ENCODE measurements at places on chromosomes 16 and 17. TPM values are rescaled to one million over a fixed set of nuclear protein-coding genes. Genes with fewer than 3 reads are reported as not detected.

PTX4 gene
- not detected for total RNA-seq

CYBA gene
- 395 TPM for total RNA-seq

TMC7 gene
- not detected for total RNA-seq

EXOC3L1 gene
- total RNA-seq = not detected

NUBP1 gene
- 17.7 TPM for total RNA-seq

FMNL1 gene
- total RNA-seq = not detected

ZPBP2 gene
- 3.9 TPM for total RNA-seq

TPSD1 gene
- not detected for total RNA-seq

C16orf74 gene
- 13.3 TPM for total RNA-seq

CDH5 gene
- not detected for total RNA-seq

SNAI3 gene
- total RNA-seq = 1.4 TPM

JUP gene
- total RNA-seq = 102 TPM

GDPD3 gene
- total RNA-seq = 2.1 TPM

OTOA gene
- 0.07 TPM for total RNA-seq

DOC2A gene
- not detected for total RNA-seq

TAC4 gene
- total RNA-seq = not detected

EPN3 gene
- total RNA-seq = not detected

- DNase-seq = no peak
These were observed 952 bp downstream of the BMERB1 start for GRCh38 chr16:15435216-15435864.

DNA sequence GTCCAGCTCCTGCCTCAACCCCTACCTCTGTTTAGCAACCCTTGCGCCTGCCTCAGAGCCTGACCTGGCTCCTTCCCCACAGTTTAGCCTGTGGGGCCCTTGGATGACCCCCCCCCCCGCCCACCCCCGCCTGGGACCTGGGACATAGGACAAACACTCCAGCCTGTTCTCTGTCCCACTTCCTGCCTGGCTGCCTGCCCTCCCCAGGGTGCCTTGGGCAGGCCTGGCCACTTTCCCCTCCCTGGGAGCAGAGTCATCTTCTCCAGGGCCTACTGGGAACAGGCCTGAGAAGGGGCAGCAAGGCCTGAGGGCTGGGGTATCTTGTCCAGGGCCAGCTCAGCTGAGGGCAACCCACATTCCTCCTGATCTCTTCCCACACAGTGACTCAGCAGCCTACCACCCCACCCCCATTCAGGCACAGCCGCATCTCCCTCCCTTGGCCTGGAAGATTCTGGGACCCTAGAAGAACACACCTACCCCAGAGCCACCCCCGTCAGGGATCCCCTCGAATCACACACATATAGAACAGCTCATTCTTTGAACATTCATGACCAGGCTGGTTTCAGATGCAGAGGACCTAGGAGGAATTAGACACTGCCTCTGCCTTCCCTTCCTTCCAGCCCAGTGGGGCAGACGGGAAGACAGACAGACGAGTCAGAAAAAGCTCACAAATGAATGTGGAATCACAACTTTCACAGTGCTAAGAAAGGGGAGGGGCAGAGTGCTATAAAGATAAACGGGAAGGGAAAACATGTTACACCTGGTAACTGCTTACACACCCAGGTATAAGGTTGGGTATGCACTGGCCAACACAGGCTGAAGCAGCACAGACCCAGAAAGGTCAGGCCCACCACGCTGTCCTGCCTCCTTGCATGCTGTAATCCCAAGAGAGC is 6.0 kb downstream of the FHOD1 start:
- no peak for DNase-seq

GRCh38 chr17:43900858-43901754 is 6.2 kb downstream of the MPP2 start:
- no peak for DNase-seq

- peak; percentile 97 for DNase-seq
These were observed at the start of gene PMFBP1 for GRCh38 chr16:72172105-72173034. TSS of gene PMFBP1 (minus strand) at chr16:72172155. CDS start at chr16:72171208, 947 bp downstream.

DNA sequence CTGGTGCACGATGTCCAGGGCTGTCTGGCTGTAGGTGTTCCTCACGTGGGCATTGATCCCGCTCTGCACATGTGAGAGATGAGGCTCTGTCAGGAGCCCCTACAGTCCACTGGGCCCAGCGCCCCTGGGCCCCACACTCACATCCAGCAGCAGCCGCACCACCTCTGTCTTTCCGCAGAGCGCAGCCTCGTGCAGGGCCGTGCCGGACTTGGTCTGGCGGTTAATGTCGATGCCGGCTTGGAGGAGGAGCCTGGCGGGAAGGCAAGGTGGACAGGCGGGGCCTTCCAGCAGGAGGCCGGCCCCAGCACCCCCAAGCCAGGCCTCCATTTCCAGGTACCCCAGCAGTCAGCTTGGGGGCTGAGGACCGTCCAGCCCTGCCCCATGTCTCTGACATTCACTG is 9.2 kb downstream of the CASKIN1 start:
- no peak for DNase-seq

DNA sequence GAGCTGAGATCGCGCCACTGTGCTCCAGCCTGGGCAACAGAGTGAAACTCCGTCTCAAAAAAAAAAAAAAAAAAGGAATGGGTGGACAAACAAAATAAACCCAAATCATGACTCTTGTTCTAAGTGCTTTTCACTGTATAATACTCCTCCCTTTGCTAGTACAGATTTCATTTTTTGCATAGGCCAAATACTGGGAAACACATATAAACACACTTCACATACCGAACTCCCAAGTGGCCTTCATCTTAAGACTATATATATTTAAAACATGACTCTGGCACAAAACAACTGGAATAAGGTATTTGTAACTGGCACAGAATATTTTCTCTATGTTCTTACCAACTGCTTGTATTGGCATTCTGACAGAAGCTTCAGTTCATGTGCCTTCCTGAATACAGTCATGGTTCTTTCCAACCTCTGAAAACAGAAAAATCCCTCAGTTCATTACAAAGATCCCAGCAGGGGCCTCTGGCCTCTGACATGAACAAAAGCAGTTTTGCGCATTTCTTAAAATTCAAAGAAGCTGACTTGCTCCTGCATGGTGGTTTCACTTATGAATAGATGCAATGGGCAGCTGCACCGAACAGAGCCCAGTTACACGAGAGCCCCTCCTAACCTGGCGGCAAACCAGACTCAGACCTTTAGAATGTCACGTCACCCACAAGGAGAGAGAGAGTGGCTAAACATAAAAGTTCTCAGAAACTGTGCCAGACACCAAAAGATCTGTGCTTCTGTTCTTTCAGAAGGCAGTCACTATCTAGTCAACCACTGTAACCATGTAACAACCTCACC is 19.1 kb upstream of the COPRS start:
- DNase-seq = peak; percentile 17

GRCh38 chr17:17495536-17496188 is 533 bp downstream of the RASD1 start:
- no peak for DNase-seq

DNA sequence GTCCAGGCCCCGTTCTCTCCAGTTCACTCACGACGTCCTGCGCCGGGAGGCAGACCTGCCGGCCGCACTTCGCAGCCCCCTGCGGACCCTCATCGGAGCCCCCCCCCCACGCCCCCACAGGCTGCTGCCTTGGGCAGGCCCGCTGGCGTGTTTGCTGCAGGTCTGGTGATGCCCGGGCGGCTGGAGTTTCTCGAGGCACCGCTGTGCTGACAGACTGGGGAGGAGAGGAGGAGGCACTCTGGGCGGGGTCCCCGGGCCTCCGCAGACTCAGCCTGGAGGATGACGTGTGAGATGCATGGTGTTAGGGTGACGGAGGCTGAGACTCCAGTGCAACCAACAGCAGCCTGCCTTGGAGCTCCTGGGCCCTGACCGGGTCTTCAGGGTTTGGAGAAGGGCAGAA is 24.1 kb downstream of the BAIAP2 start:
- DNase-seq = no peak

- peak; percentile 89 for DNase-seq
These were observed 1.9 kb downstream of the CMC2 start for GRCh38 chr16:81004646-81005353.

DNA sequence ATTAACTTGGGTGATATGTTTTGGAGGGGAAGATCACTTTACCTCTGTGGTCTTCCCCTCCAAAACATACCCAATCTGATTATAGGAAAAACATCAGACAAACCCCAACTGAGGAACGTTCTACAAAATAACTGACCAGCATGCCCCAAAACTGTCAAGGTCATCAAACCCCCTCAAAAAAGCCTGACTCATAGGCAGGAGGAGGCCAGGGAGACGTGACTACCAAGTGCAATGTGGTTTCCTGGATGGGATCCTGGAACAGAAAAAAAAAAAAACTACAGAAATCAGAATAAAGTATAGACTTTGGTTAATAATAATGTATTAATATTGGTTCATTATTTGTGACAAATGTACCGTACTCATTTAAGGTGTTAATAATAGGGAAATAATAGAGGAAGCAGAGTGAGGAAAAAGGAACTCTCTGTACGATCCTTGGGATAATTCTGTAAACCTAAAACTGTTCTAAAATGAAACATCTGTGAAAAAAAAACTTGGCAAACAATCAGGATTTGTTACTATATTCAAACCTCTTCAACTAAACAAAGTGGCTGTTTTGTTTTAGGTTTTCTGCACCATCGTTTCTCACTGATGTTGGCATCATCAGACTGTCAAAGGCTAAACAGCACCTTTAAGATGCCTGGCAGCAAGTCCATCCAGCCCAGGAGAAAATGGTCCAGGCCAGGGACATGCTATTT is 266.7 kb upstream of the SDK2 start:
- no peak for DNase-seq

- DNase-seq = no peak
These were observed 9.8 kb downstream of the SLC7A6OS start for GRCh38 chr16:68300734-68301459.

DNA sequence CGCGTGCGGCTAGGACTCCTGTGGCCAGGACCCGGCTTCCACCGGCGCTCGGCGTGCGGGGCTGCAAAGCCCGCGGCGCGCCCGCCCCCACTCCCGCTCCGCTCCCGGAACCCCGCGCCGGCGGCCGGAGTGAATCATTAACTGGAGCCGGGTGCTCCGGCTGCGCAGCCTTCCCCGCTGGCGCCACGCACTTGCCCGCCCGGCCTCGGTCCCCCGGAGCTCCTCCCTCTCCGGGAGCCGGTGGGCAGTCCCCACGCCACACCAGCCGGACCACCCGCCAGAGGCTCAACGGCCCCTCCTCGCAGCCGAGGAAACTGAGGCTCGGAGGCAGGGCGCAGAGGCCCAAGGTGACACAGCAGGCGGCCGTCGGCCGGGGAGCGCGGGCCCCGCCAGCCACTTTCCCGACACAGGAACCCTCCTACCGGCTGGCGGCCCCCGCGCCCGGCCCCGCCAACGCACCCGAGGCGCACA is 580 bp downstream of the BCAR1 start:
- peak; percentile 58 for DNase-seq

GRCh38 chr17:29761040-29761761 is 138.5 kb upstream of the CORO6 start:
- DNase-seq = peak; percentile 95

- DNase-seq = peak; percentile 71
These were observed 3.6 kb downstream of the IRF8 start for GRCh38 chr16:85902366-85903155.

DNA sequence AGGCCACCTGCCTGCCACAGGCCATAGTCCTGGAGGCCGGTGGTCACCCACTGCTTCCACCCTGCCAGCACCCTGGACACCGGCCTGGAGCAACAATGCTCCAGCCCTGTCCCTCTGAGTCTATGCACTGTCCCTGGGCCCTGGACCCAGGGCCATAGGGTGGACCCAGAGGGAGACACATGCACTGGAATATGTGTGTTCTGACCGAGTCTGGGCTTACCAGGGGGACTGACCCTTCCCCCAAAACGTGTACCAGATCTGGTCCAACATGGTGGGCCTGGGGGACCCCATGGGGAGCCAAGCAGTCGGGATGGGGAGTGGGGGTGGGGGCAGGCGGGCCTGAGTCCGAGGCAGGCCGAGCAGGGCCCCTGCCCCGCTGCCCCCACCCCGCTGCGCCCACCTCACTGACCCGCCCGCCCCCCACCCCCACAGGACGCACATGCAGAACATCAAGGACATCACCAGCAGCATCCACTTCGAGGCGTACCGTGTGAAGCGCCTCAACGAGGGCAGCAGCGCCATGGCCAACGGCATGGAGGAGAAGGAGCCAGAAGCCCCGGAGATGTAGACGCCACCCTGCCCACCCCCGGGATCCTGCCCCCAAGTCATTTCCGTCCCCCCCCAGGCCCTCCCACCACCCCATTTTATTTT is 357.4 kb downstream of the SEC14L1 start:
- DNase-seq = no peak

- no peak for DNase-seq
These were observed 36.0 kb upstream of the MLKL start for GRCh38 chr16:74736531-74737157.

GRCh38 chr16:22898874-22899348 is 84.9 kb downstream of the HS3ST2 start:
- peak; percentile 89 for DNase-seq

DNA sequence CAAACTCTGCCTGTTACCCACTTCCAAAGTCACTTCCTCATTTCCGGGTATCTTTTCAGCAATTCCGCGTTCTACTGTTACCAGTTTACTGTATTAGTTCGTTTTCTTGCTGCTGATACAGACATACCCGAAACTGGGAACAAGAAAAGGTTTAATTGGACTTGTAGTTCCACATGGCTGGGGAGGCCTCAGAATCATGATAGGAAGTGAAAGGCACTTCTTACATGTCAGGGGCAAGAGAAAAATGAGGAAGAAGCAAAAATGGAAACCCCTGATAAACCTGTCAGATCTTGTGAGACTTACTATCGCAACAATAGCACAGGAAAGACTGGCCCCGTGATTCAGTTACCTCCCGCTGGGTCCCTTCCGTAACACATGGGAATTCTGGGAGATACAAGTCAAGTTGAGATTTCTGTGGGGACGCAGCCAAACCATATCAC is 30.9 kb downstream of the PAFAH1B1 start:
- peak; percentile 83 for DNase-seq

DNA sequence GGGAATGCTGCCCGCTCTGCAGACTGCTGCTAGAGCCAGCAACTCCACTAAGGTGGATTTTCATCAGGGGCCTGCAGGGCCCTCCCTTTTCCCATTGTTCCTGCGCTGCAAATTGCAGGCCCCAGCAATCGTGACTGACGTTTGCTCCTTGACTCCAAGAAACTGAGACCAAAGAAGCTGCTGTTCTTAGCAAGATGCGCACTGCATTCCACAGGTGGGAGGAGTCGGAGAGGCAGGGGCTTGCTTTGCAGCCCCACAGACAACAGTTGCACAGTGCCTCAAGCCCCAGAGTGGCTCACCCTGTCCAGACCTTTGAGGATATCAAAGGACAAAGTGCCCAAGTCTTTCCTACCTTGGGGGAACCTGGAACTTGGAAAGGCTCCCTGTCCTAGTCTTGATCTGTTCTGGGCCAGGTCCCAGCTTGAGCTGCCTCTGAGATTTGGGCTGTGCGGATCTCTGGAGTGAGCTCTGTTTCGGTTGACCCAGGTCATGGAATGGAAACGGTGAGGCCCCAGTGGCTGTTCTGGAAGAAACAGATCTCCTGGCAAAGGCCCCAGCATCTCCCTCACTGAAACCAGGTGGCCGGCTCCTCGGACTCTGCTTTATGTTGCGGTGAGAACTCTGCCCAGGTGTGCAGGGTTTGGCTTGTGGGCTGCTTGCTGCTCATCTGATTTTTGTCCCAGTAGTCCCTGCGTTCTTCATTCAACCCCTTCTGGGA is 24.9 kb downstream of the PLCD3 start:
- no peak for DNase-seq

GRCh38 chr16:11326084-11326736 is 19.0 kb upstream of the RMI2 start:
- no peak for DNase-seq

- no peak for DNase-seq
These were observed 34.1 kb downstream of the EEF2K start for GRCh38 chr16:22240023-22240710.

- DNase-seq = no peak
These were observed 4.4 kb downstream of the CFAP97D1 start for GRCh38 chr17:43784628-43785101.
